ENCODE measurements at places on chromosomes 16 and 17. TPM values are rescaled to one million over a fixed set of nuclear protein-coding genes. Genes with fewer than 3 reads are reported as not detected.

Gene RAB26
- polyA plus RNA-seq, result 0.63 TPM

Gene OR1A1
- not detected for polyA plus RNA-seq

Gene CES5A
- not detected for polyA plus RNA-seq

Gene ZMYND15
- polyA plus RNA-seq, result 0.60 TPM

Gene ZNF785
- polyA plus RNA-seq, result 7.5 TPM

Gene ANKFN1
- 1.1 TPM for polyA plus RNA-seq

Gene RAD51D
- polyA plus RNA-seq, result 12.0 TPM

Gene ADAM11
- polyA plus RNA-seq, result 0.81 TPM

GRCh38 chr17:75549246-75550138 lies 24.0 kb downstream of the LLGL2 start:
- DNase-seq, result peak; percentile 73

GRCh38 chr16:68800257-68800875 lies 43.0 kb upstream of the TANGO6 start:
- peak; percentile 89 for DNase-seq

- no peak for DNase-seq
These were observed 73.3 kb downstream of the N4BP1 start for GRCh38 chr16:48536614-48537200.

DNA sequence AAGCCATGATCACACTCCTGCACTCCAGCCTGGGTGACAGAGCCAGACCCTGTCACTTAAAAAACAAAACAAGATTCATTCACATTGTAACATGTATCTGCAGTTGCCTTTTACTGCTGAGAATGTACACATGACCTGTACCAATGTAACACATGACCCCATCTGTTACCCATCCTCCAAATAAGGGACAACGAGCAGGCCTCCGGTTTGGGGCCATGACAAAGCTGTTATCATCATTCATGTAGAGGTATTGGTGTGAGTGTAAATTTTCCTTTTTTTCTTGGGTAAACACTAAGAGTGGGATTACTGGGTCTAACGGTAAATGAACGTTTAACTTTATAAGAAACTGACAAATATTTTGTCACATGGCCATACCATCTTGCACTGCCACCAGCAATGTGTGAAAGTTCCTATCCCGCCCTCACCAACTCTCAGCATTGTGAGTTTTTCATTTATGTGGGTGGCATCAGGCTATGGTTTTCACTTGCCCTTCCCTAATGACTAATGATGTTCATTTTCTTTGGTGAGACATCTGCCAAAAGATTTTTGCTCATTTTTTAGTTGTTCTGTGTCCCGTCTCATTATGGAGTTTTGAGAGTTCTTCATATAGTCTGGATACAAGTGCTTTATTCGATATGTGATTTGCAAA lies 145.5 kb downstream of the C16orf78 start:
- DNase-seq, result no peak

DNA sequence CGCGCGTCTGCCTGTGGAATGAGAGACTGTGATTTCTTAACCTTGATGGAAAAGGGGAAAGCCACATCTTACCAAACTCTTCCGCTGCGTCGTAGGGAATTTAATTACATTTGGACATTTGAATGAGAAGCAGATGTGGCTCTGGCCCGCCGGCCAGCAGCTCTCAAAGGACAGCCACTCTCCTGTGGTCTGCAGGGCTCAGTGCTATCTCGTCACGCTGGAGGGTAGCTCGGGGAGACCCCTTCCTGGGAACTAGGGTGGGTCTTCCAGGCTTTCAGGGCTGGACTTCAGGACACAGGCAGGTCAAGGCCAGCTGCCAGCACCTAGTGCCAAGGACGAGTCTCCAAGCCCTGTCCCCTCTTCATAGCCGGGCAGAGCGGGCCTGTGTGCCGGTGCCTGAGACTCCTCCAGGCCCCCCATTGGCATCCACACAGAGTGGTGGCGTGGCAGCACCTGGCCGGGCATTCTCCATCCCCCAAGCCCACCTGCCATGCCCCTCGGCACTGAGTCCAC lies 15.9 kb upstream of the TBX2 start:
- no peak for DNase-seq

DNA sequence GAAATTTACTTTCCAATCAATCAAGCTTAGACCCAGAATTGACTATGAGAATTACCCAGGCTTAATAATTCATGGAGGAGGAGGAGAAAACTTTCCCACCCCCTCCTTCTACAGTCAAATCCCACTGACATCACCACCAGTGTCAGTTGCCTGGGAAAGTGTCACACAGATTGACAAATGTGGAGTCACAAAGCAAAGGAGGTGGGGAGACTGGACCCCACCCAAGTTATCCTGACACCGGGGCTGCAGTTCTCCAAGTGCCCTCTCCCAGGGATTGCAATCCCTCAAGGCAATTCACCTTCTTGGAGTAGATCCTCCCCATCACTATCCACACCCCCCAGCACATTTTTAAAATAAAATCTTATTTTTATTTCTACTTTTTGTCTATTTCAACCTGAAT lies 100.2 kb upstream of the CDH11 start:
- no peak for DNase-seq

- no peak for DNase-seq
These were observed 6.5 kb downstream of the ALOX15 start for GRCh38 chr17:4634976-4635375.

DNA sequence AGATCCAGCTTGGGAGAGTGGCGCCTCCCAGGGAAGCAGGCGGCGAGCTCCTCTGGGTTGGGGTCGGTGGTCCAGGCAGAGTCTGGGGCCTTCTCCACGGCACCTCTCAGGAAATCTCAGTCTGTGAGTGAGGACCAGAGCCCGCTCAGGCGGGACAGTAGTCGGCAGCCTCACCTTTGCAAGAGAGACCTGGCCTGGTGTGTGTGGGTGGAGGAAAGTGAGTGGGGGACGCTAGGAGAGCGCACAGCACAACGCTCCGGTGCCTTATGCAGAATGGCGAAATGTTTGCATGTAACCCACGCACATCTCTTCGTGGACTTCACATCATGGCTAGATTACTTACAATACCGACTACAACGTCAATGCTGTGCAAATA lies 2.2 kb downstream of the AHSP start:
- DNase-seq, result no peak

GRCh38 chr17:67531291-67531690 lies 154.2 kb downstream of the PITPNC1 start:
- no peak for DNase-seq

DNA sequence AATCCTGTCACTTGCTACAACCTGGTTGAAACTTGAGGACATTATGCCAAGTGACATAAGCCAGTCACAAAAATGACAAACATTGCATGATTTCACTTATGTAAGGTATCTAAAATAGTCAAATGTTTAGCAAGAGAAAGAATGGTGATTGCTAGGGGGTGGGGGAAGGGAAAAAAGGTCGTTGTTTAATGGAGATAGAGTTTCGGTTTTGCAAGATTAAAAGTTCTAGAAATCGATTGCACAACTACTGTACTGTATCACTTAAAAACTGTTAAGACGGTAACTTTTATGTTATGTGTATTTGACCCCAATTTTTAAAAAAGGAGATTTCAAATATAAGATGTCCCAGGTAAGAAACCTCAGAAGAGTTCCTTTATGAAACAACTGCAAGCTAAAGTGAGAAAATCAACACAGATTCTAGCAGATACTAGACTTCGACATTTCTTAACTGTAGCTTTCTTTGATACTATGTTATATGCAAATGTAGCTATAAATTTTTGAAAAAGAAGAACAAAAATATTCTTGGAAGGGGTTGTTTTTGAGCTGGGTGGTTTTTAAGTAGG lies 5.9 kb downstream of the MEOX1 start:
- DNase-seq, result no peak

DNA sequence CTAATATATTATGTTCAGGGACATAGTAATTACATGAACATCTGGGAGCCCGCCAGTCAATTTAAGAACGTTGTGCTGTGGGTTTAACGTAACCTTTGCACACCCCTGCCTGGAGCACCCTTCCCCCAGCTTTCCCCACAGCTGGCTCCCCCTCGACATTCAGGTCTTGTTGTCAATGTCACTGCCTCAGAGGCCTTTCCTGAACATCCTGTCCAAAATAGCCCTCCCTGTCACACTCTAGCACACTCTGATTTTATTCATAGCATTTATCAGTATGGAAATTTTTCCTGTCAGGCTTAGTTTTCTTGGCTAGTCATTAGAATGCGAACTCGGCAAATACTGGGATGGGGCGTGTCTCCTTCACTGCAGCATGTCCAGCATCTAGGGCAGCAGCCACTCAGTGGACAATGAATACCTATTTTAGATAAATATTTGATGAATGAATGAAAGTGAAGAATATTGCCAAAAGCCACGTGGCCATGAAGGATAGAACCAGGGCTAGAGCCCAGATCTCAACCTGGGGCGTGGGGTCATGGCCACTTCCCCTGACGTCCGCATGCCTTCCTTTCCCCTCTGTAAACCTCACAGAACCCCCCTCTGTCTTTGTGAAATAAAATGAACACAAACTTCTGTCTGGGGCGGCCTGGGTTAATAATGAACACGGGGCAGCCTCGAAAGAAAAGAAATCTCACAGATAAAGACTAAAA lies 10.5 kb downstream of the PIK3R6 start:
- DNase-seq, result no peak

DNA sequence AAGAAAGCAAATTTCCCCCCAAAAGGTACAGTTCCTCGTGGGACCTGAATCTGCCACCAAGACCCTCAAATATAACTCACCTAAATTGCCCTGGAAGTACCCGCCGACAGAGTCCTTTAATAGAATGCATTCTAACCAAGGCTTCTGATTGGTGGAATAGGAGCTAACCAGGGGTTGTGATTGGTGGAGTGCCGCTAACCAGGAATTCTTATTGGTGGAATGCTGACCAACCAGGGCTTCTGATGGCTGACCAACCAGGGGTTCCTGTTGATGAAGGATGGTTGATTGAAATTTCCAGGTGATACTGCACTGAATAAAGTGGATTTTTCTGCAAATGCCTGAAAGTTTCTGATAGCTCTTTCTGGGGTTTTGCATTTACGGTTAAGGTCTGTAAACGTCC lies 6.5 kb downstream of the TFAP4 start:
- no peak for DNase-seq

GRCh38 chr17:62925267-62925836 lies 40.7 kb upstream of the TANC2 start:
- DNase-seq, result no peak

GRCh38 chr16:12066823-12067222 lies 90.3 kb downstream of the SNX29 start:
- no peak for DNase-seq

GRCh38 chr17:74639704-74640151 lies 16.2 kb upstream of the CD300E start:
- no peak for DNase-seq

DNA sequence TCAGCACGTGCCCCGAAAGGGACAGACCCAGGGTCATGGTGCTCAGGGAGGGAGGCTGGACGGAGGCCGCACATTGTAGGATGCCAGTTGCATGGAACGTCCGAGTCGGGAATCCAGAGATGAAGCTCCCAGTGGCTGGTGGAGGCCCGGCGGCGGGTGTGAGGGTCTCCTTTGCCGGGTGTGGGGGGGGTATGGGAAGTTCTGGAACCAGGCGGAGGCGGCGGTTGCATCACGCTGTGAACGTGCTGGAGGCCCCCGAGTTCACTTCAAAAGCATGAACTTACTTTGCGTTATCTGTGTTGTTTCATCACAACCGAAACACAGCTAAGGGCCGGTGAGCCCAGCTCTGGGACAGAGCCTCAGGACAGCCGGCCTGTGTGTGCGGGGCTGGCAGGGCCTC lies 73.4 kb upstream of the GNG13 start:
- no peak for DNase-seq

- DNase-seq, result peak; percentile 86
These were observed at the start of gene SLC16A5 for GRCh38 chr17:75087558-75088453. TSS of gene SLC16A5 (plus strand) at chr17:75087954. CDS start at chr17:75093637, 5,683 bp downstream.

- no peak for DNase-seq
These were observed 568.2 kb upstream of the EEF2KMT start for GRCh38 chr16:5665834-5666233.

All from urinary bladder (tissue), 4 donors.